ENCODE measurements at places on chromosomes 7 and 10. TPM values are rescaled to one million over a fixed set of nuclear protein-coding genes. Genes with fewer than 3 reads are reported as not detected.

The CDC14C gene
- not detected for total RNA-seq

The SEMA3D gene
- not detected for total RNA-seq

The NUDT13 gene
- total RNA-seq = 1.4 TPM

The PRF1 gene
- 45.6 TPM for total RNA-seq

The ATG9B gene
- 31.8 TPM for total RNA-seq

The FEZF1 gene
- total RNA-seq = not detected

The SEC31B gene
- 50.2 TPM for total RNA-seq

The CDHR1 gene
- 0.56 TPM for total RNA-seq

The SPOCK2 gene
- 546 TPM for total RNA-seq

The EGR2 gene
- total RNA-seq = 0.90 TPM

The C10orf90 gene
- total RNA-seq = not detected

The SDK1 gene
- total RNA-seq = 1.7 TPM

The CTAGE4 gene
- total RNA-seq = 2.2 TPM

The DYDC1 gene
- not detected for total RNA-seq

The IL15RA gene
- total RNA-seq = 18.2 TPM

The PNLIPRP1 gene
- 1.4 TPM for total RNA-seq

The EEPD1 gene
- total RNA-seq = 4.5 TPM

The ZNF775 gene
- 6.3 TPM for total RNA-seq

The RBM20 gene
- total RNA-seq = 0.09 TPM

The STEAP1B gene
- 0.30 TPM for total RNA-seq
